ENCODE measurements at places on chromosomes 16 and 17.
A peak's percentile ranks its signal among the peaks of the same experiment; 100 is the strongest.

DNA sequence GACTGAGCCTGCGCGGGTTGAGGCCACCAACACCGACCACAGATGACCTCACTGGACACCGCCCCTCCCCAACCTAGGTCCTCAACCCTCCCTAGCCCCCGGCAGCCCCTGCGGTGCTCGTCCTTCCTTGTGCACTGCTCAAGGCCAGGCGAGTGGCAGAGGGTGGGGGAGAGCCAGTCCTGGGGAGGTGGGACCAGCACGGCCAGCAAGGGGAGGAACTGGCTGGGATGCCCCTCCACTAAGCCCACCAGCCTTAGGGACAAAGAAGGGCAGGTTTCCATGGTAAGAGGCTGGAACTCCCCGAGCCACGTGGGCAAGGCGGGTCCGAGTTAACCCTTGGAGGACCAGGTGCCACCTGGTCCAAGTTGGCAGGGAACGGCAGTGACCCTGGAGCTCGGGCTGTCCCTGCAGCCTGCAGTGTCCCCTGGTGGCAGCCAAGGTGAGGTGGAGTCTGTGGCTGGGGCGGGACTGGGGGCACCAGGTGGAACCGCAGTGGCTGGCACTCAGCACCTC is 9.2 kb downstream of the FSCN2 start:
- DNase-seq: no peak

DNA sequence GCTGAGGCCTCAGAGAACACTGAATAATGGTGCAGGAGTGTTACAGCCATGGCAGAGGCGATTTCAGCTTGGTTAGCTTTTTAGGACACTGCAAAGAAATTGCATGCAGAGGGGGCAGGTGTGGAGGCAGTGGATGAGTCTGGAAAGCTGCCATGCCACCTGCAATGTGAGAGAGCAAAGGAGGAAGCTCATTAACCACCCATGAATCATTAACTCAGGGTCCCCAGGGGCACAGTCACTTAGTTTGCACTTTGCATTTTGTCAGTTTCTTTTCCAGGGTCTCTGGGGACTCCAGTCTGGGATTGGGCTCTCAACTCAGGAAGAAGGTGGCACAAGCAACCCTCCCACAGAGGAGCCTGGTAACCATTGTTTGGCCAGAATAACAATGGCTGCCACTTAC is 132.9 kb downstream of the USP31 start:
- no peak for DNase-seq

DNA sequence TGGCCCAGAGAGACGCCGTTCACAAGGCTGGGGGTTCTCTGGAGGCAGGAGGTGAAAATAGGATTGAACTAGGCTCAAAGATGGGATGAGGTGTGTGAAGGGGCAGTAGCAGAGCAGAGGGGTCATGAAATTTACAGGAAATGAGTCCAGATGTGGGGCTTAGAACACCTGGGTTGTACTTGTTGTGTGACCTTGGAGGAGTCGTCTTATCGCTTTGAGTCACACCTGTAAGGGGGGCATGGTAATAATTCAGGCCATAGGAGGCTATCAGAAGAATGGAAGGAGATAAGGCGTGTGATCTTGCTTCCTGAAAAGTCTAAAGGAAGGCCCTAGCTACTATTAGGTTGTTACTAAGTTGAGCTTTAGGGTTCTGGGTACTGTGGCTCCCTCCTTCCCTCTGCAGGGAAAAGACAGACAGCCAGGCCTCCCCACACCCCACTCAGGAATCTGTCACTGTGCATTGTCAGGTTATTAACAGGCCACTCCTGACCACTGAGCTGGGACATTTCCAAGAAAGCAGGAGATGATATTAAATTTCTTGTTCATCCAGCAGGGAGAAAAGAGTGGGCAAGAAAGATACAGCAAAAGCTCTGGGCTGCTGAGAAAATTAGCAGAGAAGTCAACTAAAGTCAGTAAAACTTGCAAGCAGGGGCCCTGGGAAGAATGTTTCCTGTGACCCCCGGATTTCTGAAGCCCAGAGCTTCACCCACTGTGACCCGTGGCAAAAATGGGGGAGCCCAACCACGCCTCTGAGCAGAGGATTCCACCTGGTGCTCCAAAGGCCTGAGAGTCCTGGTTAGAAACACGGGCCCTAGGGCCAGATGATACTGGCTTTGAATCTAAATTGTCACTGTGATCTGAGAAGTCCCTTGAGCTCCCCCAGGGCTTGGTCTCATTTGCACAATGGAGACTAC is 6.0 kb upstream of the CDC42EP4 start:
- DNase-seq: no peak

DNA sequence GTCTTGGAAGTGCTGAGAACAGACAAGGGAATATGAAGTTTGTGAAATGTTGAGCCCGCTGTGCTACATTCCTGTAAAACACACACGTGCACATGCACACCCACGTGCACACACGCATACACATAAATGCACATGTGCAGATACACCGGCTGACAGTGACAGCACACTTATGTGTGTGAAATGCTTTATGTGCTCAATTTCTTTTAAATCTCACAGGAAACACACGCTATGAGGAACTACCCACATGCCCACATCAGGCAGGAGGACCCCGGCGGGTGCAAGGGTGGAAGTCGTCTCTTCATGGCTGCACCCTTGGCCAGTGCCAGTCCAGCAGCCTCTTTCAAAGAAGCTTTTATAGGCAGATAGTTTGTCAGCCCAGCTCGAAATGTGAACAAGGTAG is 561 bp upstream of the WFDC1 start:
- DNase-seq: no peak

DNA sequence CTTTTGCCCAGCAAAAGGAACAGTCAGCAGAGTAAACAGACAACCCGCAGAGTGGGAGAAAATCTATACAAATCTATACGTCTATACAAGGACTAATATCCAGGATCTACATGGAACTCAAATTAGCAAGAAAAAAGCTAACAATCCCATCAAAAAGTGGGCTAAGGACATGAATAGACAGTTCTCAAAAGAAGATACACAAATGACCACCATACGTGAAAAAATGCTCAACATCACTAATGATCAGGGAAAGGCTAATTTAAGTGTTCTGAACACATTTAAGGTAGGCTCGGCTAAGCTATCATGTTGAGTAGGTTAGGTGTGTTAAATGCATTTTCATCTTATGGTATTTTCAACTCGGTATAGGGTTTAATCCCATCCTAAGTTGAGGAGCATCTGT is 598.0 kb downstream of the WWOX start:
- DNase-seq: no peak

- DNase-seq: no peak
These were observed 4.0 kb downstream of the CA10 start for GRCh38 chr17:52154466-52154865.

DNA sequence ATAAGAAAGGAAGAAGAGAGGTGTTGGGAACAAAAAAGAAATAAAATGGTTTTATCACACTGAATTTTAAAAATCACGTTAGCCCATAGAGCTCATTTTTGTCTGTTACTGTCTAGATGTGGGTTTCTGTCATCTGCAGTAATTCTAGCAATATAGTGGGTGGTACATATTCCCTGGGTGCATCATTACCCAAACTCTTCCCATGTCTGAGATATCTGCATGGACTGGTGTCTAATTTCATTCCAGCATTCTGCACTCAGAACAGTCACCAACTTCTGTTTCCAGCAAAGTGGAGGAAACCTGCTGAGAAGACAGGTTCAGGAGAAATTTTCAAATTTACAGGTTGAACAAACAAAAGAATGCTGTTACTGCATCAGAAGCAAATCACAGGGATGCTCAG is 263.8 kb downstream of the CDH11 start:
- DNase-seq: peak; percentile 66

GRCh38 chr16:83533193-83533592 is 274.6 kb upstream of the HSBP1 start:
- peak; percentile 45 for DNase-seq

- DNase-seq: no peak
These were observed 40.0 kb upstream of the DLX4 start for GRCh38 chr17:49928837-49929475.

GRCh38 chr17:47210105-47210504 is 957 bp downstream of the MYL4 start:
- no peak for DNase-seq

- no peak for DNase-seq
These were observed 2.1 kb upstream of the RAC3 start for GRCh38 chr17:82029391-82029790.

DNA sequence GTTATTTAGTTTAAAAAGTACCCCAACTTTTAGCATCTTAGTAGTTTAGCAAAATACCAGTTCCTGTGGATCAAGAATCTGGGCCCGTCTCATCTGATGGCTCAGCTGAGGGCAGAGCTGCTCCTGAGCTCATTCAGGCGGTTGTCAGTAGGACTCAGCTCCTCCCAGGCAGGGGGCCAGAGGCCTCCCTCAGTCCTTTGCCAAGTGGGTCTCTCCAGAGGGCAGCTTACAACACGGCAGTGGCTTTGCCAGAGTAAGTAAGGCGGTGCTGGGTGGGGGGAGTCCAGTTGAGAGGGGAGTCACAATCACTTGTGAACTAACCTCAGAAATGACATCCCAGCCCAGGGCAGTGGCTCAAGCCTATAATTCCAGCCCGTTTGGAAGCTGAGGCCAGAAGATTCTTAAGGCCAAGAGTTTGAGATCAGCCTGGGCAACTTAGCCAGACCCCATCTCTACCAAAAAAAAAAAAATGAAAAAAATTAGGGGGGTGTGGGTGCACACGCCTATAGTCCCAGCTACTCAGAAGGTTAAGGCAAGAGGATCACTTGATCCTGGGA is 81.5 kb upstream of the MED9 start:
- DNase-seq: no peak

GRCh38 chr17:32786169-32786568 is 90.8 kb downstream of the MYO1D start:
- DNase-seq: no peak

- DNase-seq: no peak
These were observed 2.2 kb downstream of the LMF1 start for GRCh38 chr16:968620-969019.

GRCh38 chr16:1993731-1994131 is 4.0 kb downstream of the SYNGR3 start:
- DNase-seq: no peak

DNA sequence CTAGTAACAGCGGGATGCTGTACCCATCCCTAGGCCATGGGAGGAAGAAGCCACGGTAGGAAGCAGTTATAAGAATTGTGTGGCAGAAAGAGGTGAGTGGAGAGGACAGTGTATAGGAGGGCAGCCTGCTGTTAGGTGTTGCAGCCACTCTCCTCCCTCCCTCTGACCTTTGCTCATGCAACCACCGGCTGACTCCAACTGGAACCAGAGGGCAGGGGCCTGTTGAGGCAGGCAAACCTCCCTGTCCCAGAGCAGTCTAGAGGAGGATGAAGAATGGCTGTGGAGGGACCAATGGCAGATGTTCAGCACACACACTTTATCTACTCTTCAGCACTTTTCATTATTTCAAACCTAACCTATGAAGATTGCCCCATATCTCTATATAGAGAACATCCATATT is 2.2 kb downstream of the TXNL4B start:
- no peak for DNase-seq

DNA sequence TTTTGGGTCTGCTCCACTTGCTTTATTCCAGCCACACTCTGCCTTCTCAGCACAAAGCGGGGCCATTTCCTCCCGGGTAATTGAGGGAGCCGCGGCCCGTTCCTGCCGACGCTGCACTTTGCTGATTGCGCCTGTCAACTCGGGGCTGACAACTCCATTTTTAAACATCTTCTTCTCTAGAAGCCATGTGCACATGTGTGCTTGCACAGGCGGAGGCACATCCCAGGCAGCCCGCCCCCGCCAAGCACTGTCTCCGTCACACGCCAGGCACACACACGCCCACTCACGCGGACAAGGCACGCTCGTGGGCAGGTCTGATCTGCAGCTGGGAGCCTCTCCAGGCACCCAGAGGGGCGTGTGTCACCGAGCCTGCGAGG is 63.2 kb downstream of the ENGASE start:
- no peak for DNase-seq

GRCh38 chr16:25896411-25896810 is 204.7 kb downstream of the HS3ST4 start:
- no peak for DNase-seq

GRCh38 chr16:3577302-3577752 is at the start of gene NLRC3:
TSS of gene NLRC3 (minus strand) at chr16:3577403. CDS start at chr16:3565036, 12,367 bp downstream.
- no peak for DNase-seq

DNA sequence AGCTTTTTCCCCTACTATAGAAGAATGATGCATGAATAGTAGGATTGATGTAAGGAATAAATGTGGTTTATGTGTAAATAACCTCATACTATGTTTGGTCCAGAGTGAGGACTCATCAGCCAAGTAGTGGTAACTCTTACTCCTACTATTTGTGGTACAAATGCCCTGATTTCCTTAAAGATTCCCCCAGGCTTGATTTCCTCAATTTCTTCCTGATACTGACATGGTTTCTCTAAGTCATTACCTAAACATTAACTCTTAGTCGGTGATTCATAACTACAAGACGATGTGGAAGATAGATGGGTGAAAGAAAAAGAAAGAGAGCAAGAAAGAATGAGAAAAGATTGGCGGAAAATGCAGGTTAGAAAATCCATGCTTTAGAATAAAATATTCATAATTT is 17.2 kb upstream of the MYOCD start:
- no peak for DNase-seq

GRCh38 chr17:4938069-4938491 is 1.8 kb downstream of the SLC25A11 start:
- DNase-seq: no peak

- no peak for DNase-seq
These were observed 16.3 kb downstream of the USP31 start for GRCh38 chr16:23132775-23133463.

- no peak for DNase-seq
These were observed 948.7 kb downstream of the KCNJ2 start for GRCh38 chr17:71118039-71118438.

Measured in brain microvascular endothelial cell (primary cell).